ENCODE measurements at places on chromosomes 5 and 9.

DNA sequence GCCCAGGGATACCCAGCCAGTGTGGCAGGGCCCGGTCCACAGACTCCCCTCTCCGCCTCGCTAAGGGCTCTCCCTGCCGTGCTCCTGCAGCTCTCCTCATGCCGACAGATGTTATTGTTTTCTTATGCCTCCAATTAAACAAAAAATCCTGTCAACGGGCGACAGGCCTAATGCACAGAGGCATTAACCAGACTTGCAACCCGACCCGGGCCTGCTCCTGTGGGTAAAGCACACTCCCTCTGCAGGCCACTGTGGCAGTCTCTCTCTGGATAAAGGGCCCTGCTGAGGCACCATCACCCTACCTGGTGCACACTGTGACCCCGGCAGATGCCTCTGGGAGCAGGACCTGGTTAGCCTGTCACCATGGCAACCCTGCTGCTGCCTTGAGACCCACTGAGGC lies 27.5 kb upstream of the HAND1 start:
- DNase-seq, result no peak

GRCh38 chr5:44358421-44358820 lies 30.8 kb downstream of the FGF10 start:
- no peak for DNase-seq

- no peak for DNase-seq
Observed at GRCh38 chr5:148910216-148910615, 83.8 kb downstream of the ADRB2 start.

GRCh38 chr9:76652894-76653293 lies 111.3 kb upstream of the PCA3 start:
- DNase-seq, result no peak

- no peak for DNase-seq
Observed at GRCh38 chr5:120173125-120173524, 291.0 kb upstream of the PRR16 start.
